ENCODE measurements at places on chromosomes 4 and X.

DNA sequence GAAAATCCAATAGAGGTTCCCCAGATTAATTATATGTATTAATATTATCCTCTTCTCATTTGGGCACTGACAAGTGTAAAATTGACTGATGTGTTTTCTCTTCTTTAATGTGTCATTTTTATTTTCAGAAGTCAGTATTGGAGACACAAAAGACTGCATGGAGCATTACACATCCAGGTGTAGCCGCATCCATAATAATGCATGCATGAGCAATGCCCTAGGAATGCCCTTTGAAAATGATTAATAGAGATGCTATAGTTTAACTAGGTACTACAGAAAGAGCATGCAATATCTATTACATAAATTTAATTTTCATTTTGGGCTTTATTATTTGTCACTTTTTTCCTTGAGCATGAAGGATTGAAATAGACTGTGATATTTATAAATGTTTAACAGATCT lies 509.9 kb downstream of the SPOCK3 start:
- no peak for DNase-seq

- peak; percentile 76 for DNase-seq
These were observed 170.7 kb downstream of the SLIT2 start for GRCh38 chr4:20422398-20422797.

GRCh38 chr4:112127803-112128202 lies 17.5 kb upstream of the FAM241A start:
- no peak for DNase-seq

- DNase-seq, result no peak
These were observed 493 bp upstream of the KCNIP4 start for GRCh38 chr4:21949073-21949457.

DNA sequence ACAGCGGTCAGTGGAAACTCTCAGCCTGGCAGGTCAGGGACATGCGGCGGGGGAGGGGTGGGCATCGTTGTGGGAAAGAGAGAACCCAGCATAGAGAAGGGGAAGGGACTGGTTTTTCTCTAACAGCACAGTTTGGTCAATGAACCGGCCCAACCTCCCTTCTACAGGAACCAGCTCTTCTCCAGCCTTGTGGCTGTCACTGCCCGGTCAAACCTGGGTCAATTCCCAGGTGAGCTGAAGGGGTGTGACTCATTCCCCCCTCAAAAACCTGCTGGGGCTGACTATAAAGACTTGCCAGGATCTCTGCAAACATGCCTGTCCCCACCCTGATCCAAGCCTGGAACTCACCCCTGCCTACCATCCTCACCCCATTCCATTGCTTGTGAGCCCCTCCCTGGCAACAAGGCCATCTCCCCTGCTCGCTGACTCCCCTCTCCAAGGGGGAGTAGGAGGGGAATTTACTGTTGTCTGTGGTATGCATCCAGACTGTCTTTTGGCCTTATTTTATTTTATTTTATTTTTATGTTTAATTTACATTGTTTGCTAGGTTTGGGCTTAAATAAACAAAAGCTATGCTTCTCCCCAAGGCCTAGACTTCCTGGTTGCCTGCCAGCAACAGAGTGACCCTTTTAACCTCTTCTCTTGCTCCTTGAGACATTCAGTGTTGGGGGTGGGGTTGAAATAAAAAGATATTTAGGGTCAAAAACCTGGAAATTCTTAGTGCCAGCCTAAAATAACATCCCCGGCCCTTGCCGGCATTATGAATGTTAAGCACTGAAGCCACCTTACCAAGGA lies 49.6 kb downstream of the TSC22D3 start:
- no peak for DNase-seq

DNA sequence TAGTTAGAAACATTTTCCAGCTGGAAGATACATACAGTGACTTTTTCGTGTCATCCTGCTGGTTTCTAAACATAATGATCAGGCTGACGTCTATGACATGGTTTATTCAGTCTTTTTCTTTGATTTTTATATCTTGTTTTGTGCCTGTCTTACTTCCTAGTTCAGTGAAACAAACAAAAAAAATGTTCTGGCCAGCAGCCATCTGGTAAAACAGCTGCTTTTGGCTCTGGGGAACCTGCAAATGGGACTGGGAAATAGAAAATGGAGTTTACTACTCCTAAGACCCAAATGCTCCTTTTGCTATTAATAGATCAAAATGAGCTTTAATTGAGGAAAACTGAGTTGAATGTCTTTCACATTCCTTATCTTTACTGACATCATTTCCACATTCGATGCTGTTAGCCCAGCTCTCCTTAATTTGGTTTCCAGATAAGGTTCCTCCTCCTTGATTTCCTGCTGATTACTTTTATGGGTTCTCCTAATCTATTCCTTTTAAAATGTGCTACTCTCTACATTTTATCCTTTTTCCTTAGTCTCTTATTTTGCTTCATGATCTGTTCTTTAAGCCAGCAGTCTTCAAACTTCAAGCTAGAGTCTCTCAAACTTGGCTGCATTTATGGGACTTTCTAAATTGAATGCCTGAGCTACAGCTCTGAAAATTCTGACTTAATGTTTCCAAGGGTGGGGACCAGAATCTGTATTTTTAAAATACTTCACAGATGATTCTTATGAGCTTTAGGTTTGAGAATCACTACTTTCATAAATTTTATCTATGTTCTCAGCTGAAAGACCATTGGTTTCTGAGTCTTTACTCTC lies 499.5 kb downstream of the ANKRD50 start:
- no peak for DNase-seq

DNA sequence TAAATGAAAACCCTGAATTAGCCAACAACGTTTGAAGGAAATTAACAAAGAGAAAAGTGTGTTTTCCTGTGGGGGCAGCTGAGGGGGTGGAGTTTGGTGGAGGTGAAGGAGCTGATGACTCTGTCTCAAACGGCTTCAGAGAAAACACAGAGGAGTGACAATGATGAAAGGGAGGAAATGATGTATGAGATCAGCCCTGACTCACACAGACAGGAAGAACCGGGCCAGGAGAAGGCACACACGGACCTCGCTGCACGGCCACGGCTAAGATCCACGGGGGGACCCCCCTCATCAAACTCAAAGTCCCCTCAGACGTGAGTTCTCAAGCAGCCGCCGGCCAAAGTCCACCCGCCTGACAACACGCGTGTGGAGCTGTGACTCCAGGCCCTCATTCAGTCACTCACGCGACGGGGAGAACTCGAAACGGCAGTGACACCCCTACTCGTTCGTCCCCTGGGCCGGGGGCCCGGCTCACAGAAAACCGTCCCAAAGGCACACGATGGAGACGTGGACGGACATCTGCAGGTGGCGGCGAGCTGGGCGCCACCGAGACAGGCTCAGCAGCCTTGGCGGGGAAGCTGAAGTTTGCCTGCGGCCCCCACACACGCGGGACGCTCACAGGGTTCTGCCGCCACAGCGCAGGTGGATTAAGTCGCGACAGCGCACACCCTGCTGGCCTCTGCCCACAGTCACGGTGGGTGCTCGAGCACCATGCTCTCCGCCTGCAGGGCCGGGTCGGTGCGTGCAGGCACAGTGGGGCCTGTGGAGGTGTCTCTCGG lies 28.8 kb downstream of the PPP2R3B start:
- DNase-seq, result no peak

DNA sequence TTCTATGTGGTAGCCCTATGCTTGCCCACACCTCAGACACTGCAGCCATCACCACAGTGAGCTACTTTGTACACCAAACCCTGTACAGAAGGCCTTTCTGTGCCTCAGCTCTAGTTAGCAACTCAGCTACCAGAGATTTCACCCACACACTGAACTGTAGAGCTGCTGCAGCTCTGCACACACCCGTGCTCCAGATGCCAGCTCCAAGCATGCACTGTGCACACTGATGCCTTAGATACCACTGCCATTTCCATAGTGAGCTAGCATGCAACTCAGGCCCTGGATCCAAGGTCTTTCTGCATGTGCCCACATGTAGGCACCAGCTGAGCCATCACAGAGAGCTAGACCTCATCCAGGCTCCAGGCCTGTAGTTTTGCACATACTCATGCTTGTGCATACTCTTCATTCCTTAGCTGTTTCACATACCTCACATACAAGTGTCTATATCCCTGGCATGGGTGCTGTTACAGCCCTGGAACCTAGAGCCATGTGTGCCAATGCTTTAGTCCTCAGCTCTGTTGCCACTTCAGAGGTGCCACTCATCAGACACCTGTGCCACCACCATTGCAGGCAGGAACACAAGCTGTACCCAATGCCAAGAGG lies 423.5 kb upstream of the NDST3 start:
- DNase-seq, result no peak

DNA sequence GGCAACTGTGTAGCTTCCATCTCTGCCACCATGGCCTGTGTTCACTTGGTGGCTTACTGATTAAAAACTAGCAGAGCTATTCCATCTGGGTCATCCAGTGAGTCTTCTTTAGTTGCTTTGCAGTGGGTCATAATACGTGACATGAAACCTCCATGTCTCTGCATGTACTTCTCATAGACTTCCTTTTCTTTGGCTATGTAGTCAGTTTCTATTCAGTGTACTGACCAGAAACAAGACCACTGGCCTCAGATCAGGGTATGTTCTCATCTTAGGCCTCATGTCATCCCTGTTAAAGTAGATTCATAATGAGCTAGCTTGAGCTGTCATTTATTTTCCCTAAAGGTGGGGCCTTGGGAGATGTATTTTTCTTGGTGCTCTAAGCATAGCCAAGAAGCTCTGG lies 195.2 kb downstream of the CCNG2 start:
- DNase-seq, result no peak

GRCh38 chr4:40471923-40472322 lies 136.8 kb downstream of the CHRNA9 start:
- DNase-seq, result no peak

- DNase-seq, result no peak
These were observed 64.2 kb downstream of the TET2 start for GRCh38 chr4:105210916-105211315.

GRCh38 chr4:159041054-159042034 lies 61.5 kb upstream of the RAPGEF2 start:
- DNase-seq, result no peak

DNA sequence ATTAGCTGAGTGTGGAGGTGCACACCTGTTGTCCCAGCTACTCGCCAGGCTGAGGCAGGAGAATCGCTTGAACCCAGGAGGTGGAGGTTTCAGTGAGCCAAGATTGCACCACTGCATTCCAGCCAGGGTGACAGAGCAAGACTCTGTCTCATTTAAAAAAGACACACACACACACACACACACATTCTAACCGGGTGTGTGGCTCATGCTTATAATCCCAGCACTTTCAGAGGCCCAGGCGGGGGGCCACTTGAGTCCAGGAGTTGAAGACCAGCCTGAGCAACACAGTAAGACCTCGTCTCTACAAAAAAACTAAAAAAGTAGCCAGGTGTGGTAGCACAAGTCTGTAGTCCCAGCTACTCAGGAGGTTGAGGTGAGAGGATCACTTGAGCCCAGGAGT lies 152.3 kb downstream of the LRBA start:
- DNase-seq, result no peak

DNA sequence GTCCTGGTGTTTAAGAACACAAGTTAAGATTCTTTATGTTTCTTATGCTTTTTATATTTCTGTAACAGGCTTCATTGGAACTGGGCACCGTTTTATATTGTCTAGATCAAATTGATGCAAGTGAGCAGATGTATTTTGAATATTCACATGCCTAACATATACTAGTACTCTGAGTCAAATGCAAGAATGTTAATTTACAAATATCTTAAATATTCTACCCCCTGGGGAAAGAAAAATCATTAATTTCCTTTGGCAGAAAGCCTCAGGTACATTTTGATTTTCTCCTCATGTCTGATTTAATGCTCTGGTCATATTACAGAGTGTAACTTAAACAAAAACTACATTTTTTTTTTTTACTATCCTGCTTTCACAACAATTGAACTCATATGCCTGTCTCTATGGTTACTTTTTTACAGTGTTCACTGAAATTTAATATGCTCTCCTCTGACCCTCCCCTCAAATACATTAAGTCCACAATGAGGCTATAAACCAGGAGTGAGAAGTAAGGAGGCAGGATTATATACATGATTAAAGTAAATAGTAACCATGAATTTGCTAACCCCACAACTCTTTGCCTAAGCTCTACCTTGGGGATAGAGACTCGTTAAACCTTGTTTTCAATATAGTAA lies 2.4 kb upstream of the NSUN7 start:
- no peak for DNase-seq

- DNase-seq, result no peak
These were observed 853.4 kb downstream of the PCDH7 start for GRCh38 chr4:31573554-31573953.

- DNase-seq, result no peak
These were observed 102.0 kb downstream of the CBR4 start for GRCh38 chr4:168908093-168908492.

- DNase-seq, result no peak
These were observed 49.0 kb upstream of the CDKN2AIP start for GRCh38 chr4:183395395-183395794.

DNA sequence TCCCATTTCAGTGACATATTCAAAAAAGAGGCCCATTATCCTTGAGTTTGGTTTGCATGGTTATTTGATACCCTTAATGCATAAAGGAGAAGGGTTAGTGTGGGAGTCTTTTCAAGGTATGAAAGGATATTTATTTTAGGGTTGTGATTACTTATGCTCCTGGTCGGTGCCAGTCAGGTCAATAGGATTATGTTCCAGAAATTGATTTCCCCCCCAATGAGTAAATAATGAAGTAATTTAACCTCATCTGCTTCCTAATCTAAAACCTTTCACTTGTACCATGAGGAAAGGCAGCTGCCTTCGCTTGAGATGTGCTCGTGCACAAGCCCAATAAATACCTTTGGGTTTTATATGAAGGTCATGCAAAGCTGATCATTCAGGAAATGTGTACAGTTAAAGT lies 55.0 kb upstream of the NR0B1 start:
- DNase-seq, result no peak

DNA sequence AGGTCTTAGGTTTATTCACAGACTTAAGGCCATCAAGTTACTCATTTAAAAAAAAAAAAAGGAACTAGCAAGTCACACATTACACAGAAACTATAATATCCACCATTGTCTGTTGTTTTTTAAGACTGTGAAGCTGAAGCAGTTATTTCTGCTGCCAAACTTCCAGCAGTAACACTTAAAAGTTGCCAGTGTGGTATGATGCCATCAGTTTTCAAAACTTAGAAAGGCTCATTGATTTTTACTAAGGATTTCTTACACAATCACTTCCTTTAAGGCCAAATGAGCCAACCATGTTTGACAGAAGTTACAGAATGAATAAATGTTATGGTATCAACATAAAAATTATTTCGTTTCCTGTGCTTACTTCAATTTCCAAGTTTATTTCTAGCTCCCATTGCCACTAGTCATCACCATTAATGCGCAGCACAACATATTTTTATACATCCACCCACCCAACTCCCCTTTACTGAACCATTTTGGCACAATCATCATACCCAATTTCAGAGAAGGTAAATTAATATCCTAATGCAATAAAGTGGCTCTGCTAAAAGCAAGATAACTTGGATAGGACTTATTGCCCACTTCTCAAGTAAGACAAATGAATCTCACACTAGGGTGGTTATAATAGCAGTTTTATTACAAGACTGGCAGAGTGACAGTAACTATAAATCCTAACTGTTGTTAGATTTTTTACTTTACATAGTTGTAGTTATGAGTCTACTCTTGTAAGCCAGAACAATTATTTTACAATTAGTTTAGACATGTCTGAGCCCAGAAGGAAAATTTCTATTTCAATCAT lies 13.1 kb downstream of the PDGFC start:
- DNase-seq, result no peak
